ENCODE measurements at places on chromosomes 11 and 22.

- peak; percentile 10 for DNase-seq
These were observed 114.1 kb downstream of the FAR1 start for GRCh38 chr11:13782390-13783075.

DNA sequence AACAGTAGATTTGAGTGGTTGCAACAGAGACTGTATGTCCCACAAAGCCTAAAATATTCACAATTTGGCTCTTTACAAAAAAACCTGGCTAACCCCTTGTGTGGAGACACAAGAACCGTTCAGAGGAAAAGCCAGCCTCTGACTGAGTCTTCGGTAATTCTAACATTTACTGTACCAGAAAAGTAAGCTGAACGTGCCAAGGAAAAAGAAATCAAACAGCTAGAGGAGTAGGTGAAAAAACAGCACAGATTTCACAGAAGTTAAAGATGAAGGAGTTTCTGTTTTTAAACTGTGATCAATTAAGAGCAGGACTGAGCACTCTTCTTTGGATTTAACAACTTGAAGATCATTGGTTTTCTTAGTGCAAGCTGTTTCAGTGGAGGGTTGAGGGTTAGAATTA lies 424.7 kb upstream of the KIRREL3 start:
- no peak for DNase-seq

- no peak for DNase-seq
These were observed 17.2 kb downstream of the SLC5A4 start for GRCh38 chr22:32237906-32238305.

GRCh38 chr11:278001-278951 lies at the start of gene NLRP6:
Gene NLRP6, plus strand, starts transcription at chr11:278407. Its CDS starts 163 bp downstream, at chr11:278570.
- no peak for DNase-seq
